NCI-H1105 (cell line): ENCODE measurements at places on chromosomes 11 and 22.

DNA sequence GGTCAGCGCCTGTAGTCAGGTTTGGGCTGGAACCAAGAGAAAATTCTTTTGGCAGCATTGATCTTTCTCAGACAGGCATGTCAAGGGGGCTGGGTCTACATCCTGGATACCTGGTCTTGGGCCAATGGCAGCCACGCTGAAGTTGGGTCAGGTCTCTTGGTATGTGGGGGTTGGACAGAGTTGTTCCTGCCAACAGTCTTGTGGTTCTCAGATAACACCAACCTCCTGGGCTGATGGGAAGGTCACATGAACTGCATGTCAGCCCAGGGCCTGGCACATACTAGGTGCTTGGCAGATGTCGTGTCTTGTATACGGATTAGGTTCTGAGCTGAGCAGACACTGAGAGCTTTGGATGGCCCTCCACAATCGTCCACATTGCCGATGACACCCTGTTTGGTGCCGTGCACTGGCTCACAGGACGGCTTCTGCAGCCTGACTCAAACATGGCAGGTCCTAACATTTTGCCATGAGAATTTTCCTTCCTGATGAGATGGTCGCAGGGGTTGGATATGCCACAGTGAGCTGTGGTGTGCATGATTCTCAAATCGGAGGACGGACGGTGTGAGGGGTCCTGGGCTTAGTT is 42.0 kb downstream of the FBLN1 start:
- DNase-seq = no peak

- no peak for DNase-seq
Observed at GRCh38 chr11:46075928-46076327, 45.3 kb downstream of the PHF21A start.

- peak; percentile 26 for DNase-seq
Observed at GRCh38 chr11:304915-305843, 2.4 kb upstream of the IFITM2 start.

DNA sequence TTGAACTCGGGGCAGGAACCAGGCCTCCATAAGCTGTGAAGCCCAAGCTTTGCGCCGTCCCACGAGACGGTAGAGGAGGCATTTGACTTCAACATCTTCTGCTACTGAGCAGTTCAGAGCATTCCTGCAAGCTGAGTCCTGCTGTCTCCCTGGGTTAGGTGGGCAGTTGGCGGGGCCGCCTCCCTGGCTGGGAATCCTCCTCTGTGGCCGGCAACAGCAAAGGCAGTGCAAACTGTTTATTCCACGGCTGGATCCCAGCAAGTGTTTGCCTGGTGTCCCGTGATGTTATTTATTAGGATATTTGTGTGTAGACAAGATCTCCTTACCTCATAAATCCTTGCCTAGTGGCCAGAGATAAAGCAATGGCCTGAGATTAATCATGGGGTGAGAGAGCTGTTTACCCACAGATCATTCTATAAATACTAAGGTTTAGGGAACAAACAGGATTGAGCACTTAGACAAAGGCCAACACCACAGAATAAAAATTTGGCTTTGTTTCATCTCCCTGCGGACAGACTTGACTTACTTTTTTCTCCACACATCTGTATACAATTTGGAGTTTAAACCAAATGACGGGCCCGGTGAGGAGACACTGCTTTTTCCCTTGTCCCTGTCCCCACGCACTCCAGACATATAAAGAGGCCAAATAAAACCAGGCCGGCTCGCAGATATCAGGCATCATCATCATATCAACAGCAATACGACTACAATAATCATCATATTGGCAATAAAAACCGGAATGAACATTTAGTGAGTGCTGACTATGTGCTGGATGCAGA is 63.4 kb downstream of the NAT10 start:
- no peak for DNase-seq

DNA sequence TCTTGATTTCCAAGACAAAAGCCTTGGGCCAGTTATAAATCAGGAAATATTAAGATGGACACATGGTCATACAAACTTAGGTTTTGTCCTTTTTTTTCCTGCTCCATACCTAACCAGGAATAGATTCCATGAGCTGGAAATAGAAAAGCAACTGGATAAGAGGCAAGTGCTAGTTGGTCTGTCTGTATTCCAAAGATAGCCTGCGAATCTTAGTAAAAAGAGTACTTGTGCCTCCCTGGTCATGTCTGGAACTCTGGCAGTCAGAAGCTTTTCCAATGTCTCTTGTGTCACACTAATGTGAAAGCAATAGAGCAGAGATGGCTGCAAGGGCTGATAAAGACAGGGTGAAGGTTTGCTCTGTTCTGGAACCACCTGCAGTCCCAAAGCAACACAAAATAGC is 590.2 kb upstream of the ANO5 start:
- no peak for DNase-seq

DNA sequence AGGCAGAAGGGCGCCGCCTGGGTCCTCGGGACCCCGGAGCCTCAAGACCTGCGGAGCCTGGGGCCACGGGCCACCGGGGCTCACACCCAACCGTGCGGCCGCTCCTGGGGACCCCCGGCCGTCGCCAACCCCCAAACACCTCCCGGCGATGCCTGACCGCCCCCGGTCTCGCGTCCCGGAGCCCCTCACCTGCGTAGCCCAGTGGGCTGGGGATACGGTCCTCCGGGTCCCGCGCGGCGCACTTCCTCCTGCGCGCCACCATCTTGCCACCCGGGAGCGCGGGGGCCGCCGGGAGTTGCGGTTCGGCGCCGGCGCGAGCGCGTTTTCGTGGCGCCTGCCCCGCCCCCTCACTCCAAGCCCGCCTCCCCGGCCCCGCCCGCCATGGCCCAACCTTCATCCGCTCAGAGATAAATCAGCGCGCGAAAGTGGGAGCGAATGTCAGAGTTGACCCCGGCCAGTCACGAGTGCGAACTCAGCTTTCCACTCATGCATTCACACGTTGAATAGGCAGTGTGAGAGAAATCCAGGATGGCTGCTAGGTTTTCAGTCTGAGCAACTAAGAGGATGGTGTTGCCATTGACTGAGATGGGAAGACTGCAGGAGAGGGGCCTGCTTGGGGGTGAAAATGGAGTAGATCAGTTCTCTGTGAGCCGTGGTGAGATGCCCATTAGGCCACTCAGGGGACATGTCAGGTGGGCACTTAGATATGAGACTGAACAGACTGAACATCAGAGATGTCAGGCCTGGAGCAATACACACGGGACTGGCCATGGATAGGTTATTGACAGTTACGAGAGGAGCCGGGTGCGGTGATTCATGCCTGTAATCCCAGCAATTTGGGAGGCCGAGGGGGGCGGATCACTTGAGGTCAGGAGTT is at the start of gene RRP7A:
TSS of gene RRP7A (minus strand) at position 272 of the 877 bp plus-strand sequence. CDS start at position 262, 10 bp downstream.
- peak; percentile 56 for DNase-seq

DNA sequence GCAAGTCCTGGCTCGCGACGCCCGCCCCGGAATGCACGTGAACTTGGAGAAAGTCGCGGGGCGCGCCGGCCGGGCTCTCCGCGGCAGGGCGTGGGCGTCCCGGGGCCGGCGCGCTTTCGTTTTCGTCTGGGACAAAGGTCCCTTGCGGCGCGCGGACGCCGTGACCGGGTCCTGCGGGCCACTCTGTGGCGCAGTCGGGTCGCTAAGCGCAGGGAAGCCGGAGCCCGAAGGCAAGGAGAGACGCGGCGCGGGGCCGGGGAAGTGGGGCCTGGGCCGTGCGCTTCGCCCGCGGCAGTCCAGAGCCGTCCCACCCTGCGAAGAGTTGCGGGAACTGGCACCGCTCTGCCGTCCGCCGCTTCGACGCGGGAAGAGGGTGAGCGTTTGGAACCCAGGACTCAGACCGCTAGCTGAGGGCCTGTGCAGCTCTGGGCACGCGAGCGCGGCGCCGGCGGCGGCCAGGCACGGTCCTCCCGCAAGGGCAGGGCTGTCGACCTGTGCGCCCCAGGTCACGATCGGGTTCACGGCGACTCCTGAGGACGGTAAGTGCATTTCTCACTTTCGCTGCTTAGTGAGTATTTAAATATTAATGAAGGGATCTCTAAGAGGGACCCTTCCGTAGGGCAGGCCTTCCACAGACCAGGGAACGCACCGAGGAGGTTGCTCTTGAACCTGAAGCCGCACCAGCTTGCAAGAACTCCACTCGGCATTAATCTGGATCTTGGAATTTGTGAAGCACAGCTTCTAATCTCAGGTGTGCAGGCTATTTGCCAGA is 78.0 kb upstream of the PPARA start:
- DNase-seq = no peak

- DNase-seq = no peak
Observed at GRCh38 chr11:46421257-46421880, 29.8 kb upstream of the CHRM4 start.
